ENCODE measurements at places on chromosomes 16 and 17.

DNA sequence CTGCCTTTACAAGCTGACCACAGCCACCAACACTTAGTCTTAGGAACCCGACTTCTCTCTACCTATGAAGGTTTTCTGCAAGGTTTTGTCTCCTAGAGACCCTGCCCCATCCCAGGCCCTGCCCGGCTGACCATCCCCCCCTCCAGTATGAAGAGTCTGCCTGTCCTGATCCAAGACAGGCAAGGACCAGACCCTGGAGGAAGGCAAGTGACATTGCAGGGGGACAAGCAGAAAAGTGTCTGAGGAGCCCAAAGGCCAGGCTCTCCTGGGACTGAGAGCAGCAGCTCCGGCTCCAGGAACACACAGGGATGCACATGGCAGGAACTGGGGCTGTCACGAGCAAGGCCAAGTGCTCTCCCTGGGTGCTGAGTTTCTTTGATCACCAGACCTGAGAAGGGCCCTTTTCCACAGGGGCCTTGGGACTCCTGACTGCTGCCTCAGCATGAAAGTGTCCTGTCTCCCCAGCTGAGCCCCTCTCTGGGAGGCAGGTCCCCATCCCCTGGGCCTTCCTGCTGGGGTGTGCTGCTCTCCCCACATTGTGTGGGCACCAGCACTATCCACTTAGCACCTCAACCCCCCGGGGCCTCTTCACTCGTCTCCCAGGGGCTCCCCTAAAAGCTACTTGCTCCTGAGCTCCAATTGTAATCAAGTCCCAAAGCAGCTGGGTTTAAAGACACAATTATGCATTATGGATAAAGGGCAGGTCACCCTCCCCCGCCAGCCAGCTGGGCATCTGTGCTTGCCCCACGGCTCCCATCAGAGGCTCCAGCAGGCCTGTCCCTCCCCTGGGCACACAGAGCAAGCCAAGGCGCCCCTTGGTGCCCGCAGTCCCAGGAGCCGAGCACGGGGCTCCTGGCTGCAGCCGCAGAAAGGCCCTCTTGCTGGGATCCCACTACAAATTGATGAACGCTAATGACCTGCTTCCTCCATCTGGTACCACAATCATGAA is 11.6 kb upstream of the CACNG4 start:
- DNase-seq = no peak

- DNase-seq = no peak
Measured at GRCh38 chr16:69724981-69725479, 1.3 kb downstream of the NQO1 start.

- no peak for DNase-seq
Measured at GRCh38 chr17:82355770-82356427, 3.1 kb upstream of the TEX19 start.

- no peak for DNase-seq
Measured at GRCh38 chr16:87392821-87393679, 914 bp downstream of the MAP1LC3B start.

GRCh38 chr17:30148376-30148775 is 31.8 kb downstream of the NSRP1 start:
- DNase-seq = no peak

DNA sequence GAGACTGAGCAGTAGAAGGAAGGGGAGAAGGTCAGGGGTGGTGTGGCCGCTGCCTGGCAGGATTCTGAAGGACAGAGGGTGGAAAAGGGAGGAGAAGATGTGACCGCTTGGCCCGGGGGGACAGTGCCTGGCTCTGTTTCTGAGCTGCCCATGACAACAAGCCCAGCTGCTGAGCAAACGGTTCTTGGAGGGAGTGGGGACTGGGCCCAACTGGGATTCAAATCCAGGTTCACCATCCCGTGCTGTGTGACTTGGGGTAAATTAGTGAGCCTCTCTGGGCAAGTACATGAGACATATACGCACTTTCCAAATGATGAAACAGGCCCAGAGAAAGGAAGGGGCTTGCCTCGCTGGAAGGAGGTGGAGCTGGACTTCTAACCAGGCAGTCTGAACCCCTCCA is 23.3 kb downstream of the SEC14L5 start:
- DNase-seq = no peak

DNA sequence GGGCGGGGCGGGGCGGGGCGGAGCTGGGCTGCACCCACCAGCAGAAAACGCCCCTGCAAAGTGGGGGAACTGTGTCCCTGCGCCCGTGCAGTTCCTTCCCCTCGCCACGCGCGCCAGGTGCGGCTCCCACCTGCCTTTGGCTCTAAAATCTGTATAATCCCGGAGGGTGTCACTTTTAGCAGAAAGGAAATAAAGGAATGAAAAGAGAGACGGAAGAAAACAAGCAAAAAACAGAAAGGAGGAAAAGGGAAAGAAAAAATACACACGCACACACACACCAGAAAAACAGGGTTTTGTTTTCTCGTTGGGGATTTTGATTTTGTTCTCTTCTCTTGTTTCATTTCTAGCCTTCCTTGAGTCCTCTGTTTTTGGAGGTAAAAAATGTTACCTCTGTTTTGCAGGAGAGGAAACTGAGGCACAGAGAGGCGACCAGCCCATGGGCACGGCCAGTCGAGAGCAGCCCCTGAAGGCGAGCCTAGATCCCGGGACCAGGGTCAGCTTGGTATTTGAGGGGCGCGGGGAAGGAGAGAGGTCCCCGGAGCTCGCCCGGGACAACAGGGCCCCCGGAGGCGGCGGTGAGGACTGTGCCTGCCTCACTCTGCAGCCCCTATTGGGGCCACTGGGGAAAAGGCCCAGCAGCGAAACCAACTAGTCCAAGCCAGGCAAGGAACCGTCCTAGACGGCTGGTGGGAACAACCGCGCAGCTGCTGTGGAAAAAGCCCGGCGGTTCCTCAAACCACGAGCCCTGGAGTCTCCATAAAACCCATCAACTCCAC is 594 bp upstream of the CARHSP1 start:
- no peak for DNase-seq

- DNase-seq = no peak
Measured at GRCh38 chr17:63398680-63399079, 47.4 kb downstream of the CYB561 start.

DNA sequence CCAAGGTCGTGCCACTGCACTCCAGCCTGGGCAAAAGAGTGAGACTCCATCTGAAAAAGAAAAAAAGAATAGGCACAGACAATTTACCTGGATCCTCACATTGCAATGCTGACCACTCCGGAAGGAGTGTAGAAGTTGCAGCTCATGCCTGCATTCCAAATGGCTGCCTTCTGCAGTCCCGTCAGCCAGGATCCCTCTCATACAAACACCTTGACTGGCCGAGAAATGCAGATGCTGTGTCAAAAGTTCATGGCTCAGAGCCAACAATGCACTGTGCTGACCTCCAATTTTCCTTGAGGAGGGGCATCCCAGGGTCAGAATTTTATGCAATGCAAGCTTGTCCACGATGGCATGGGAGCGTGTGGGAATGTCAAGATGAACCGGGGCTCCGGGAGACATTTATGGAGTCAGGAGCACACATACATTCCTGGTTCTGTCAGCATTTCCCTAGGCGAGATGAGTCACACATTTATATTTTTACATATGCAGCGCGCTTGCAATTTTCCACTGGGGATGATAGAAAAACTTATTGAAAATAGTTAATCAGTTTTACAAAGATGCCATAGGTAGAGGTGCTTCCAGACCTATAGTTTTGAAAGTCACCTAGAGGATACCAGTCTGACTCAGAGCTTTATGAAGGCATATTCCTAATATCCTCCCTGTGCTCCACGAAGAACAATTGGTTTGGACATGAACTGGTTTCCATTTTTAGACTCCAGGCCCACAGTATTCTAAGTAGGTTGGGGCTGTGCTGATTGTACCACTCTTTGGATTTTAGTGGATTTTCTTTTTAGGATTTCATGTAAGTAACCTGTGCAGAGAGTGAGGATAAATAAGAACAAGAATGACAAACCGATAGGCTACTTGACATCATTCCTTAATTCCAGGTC is 614.6 kb downstream of the MAF start:
- no peak for DNase-seq

DNA sequence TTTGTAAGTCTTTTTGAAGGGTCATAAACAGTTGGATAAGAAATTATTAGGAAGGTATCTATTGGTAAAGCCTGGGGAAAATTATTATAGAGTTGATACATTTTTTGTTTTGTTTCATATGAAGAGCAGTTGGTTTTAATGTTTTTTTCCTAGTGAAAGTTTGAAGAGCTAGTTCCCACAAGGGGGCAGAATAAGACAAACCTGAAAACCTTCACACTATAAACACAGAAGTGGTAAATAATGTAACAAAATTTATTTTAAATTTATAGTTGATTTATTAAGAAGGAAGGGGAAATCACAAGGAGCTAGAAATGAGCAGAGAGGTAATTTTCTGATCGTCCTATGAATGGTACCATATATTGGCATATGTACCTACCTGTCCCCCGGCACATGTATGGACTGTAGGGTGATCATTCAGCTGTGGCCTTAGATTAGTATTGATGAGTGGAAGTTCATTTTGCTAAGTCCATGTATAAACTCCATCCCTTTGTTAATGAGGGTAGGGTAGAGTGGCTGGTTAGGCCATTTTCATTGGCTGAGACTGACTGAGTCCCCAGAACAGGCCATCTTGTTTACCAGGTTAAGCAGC is 116.3 kb downstream of the TANC2 start:
- DNase-seq = no peak

GRCh38 chr16:19417640-19418039 is at the start of gene TMC5:
Gene TMC5 (plus strand): TSS chr16:19417883. CDS start chr16:19440039, 22,156 bp downstream.
- DNase-seq = no peak

- DNase-seq = no peak
Measured at GRCh38 chr16:20647736-20648135, 49.7 kb downstream of the ACSM1 start.

Data from non-pigmented ciliary epithelial cell (primary cell).